MV-4-11 (cell line): ENCODE measurements at places on chromosomes 7 and 10.

DNA sequence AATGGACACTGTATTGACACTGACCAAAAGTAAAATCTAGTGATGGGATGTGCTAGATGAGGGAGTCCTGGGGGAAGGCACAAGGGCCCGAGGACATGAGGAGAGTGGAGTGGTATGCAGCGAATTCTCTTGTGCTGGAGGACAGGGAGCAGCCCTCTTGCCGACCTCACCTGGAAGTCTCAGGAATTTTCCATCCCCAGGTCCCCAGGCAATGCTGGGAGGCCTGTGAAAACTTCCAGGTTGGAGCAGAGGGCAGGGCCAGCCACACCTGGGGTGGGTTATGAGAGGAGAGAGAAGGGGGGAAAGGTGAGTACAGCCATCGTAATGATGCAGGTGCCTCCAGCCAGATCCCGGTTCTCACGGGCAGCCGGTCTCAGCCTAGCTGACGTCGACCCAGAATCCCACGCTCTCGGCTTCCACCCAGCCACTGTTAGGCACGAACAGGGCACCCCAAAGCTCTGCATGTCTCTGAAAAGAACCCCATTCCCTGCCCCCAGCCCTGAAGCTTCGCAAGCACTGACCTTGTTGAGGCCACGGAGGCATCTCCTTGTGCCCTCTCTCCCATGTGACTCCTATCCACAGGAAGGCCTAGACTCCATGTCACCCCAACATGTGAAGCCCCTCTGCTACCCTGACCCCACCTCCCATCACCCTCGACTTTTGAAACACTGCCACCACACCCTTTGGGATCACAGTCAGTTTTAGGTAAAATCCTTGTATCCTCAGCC is 239.7 kb upstream of the MYO3A start:
- no peak for DNase-seq

- DNase-seq: peak; percentile 72
Measured at GRCh38 chr7:4849390-4849789, 12.4 kb downstream of the PAPOLB start.

DNA sequence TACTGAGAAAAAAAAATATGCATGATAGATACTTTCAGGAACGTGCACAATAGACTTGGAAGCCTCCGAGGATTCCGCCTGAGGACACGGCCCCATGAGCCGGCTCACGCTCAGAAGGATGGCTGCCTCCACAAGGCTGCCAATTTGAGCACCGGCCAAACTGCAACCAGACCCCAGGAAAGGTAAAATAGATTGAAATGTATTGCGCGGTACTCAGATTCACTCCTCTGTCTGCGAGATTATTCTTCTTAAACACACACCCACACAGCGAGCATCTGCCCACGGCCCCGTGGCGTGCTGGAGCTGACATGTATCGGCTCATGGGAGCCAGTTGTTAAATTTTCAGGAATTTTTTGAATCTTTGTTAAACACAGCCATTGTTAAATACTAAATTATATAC is 653.2 kb upstream of the MKI67 start:
- DNase-seq: no peak

DNA sequence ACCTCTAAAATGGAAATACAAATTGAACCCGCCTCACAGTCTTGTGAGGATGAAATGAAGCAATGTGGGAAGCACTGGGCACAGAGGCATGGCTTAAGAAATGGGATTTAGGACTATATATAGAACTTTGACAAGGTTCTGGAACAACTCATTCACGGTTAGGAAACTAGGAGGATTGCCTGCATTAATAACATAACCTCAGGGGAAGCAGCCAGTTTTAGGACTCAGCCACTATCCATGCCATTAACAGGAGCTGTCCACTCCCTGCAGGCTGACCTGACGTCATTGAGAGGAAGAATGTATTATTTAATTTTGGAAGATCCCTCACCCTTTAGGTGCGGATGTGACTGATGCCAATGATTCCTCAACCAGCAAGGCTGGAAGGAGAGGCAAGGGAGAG is 34.8 kb downstream of the ITGB8 start:
- no peak for DNase-seq

GRCh38 chr7:130900471-130901076 is 166.6 kb upstream of the KLF14 start:
- DNase-seq: no peak

GRCh38 chr7:590731-591551 is 71.3 kb upstream of the PDGFA start:
- DNase-seq: no peak

DNA sequence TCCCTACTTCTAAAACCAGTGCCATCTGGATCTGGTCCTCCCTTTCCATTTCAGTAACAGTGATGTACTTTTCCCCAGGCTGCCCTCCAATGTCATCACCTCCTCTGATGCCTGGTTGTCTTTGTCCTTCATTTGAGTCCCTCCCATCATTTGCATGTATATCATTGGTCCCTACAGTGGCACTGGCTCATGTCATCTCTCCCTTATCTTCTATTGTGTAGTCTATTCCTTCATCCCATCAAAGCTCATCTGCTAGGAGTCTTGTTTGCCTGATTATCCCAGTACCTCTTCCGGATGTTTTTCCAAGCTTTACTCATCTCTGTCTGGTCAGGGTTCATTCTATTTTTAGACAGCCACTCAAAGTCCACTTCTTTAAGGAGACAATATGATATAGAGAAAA is 292.9 kb upstream of the BMPER start:
- no peak for DNase-seq

DNA sequence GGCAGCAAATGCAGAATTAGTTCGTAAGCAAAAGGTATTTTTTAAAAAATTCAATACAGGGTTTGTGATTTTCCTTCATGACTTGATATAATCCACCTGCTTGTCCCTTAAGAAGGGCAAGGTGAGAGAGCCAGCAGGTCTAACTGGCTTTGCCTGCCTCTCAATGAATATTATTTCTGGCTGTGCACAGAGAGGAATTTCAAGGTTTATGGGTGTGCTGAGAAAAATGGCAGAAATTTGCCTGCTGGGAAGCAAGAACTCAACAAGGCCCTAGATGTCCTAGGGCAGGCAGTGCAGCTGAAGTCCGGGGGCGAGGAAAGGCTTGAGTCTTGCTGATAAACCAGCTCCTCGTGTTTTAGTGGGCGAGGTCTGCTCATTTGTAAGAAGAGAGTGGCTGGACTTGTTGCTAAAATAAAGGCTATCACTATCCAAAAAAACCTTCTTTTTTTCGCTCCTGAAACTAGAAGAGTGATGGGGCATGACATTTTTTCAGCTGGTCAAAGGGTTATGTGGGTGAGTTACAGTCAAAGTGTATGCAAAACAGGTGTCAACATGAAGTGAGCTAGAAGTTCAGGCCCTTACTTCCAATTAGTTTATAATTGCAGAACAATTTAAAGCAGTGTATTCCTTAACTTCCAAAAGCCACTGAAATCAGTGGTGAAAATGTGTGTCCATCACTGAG is 385.8 kb upstream of the KLF6 start:
- no peak for DNase-seq

GRCh38 chr7:148395990-148396716 is 194.4 kb upstream of the C7orf33 start:
- DNase-seq: no peak

- DNase-seq: no peak
Measured at GRCh38 chr7:139825666-139826290, 3.3 kb upstream of the TBXAS1 start.

DNA sequence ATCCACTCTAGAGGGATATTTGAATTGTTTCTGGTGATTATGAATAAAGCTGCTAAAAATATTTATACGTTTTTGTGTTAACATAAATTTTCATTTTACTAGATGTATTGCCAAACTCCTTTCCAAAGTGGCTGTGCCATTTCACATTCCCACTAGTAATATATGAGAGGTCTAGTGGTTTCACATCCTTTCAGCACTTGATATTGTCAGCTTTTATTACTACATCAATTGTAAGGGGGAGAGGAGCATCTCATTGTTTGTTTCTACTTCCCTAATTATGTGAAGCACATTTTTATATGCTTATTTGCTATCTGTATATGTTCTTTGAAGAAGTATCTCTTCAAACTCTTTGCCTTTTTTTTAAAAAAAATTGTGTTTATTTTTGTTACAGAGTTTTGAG is 184.5 kb downstream of the ADK start:
- DNase-seq: peak; percentile 92
